ENCODE measurements at places on chromosomes 2 and 18.
A peak's percentile ranks its signal among the peaks of the same experiment; 100 is the strongest.

DNA sequence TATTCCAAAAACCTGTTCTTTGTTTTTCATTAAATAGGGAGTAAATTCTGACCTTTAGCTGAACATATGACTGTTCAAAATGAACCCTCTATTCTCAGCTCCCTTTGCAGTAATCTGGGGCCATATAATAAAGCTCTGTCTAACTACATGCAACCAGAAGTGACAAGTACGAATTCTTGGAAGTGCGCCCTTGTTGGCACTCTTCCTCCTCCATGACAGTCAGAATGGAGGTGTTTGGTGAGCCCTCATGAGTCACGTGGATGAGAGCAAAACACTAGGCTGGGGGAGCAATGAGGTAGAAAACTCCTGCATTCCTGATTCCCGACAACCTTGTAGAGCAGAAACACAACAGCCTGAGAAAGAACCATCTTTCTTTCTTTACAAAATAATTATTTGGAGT, 552.9 kb downstream of the FBXO15 start:
- DNase-seq: no peak

- DNase-seq: peak; percentile 66
Measured at GRCh38 chr2:112958428-112959108, 19.2 kb upstream of the IL36G start.

- no peak for DNase-seq
Measured at GRCh38 chr2:185919155-185919554, 180.6 kb downstream of the FSIP2 start.

DNA sequence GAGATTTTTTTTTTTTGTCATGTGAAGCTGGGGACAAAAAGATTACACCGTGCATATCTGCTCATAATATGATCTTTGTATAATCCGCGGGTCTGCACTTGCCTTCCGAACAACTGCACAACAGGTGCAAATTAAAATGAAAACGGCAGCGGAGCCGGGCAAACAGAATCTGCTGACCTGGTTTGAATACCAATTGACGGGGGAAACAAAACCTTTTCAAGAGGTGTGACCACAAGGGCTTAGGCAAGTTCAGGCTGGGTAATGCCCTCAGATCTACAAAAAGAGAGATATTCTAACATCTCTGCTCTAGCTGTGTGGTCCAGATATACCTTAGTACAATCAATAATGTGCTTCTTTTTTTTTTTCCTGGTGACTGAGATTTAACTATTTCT, 88.5 kb downstream of the ZEB2 start:
- no peak for DNase-seq

DNA sequence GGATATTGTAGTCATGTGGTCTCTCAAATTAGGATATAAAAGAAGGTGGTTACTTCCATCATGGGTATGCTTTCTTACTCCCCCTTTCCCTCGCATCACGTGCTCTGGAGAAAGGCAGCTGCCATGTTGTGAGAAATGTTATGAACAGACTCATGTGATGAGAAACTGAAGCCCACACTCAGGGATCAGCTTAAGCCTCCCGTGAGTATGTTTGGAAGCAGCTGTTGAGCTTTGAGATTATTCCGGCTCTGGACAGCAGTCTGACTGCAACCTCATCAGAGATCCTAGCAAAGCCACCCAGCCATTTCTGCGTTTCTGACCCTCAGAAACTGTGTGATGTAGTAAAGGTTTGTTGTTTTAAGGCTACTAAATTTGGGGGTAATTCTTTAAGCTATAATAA, 700.1 kb downstream of the ADCYAP1 start:
- no peak for DNase-seq

DNA sequence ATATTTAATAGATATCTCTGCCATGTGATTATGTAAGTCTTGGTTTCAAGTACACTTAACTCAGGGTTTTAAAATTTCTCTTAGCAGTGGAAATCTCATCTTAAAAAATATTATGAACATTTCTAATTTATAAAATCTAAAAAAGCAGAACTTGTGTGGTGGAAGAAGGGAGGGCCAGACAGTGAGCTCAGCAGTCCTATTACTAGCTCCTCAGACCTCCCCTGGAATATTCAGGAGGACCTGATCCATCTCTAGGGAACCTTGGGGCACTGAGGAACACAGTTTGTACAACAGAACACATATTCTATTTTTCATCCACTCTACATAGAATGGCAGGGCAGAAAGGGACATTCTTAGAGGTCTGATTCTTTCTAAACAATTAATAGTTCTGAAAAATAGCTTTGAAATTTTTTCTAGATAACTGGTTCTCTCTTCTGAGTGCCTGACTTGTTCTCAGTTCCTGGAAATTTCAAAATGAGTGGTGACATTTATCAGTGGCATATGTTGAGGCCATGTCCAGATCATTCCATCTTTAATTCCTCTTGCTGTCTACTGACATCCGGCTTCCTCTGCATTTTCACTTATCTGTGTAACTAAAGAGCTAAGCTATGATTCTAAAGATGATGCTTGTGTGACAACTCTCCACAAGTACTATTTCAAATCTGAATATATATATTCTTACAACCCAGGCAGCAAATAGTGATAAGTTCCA, 8.2 kb upstream of the MAP4K4 start:
- DNase-seq: no peak

GRCh38 chr2:96163415-96163767, 18.2 kb upstream of the DUSP2 start:
- DNase-seq: no peak

- DNase-seq: no peak
Measured at GRCh38 chr2:25276569-25277465, 64.9 kb downstream of the DNMT3A start.

DNA sequence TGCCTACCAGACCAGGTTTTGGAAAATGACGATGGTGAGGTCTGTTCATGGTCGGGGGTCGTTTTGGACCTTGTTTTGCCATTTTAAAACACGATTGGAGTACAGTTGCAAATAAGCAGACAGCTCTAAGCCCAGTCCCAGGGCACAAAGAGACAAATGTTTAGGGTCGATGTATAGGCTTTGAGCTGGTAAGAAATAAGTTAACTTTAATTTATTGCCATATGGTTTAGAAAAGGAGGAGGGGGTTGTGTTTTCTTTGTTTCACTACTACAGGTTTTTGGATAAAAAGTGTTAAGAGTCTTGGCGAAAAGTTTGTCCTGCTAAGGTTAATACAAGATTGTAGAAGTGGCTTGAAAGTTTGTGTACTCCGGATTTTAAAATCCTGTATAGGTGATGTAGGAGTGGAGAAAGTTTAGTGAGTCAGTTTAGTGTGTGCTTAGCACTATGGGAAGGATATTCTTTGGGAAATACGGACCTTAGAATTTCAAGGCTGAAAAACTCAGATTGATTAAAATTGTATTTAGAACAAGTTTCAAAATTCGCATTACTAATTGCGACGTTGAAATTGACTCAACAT, 1.3 kb downstream of the KCMF1 start:
- DNase-seq: no peak

DNA sequence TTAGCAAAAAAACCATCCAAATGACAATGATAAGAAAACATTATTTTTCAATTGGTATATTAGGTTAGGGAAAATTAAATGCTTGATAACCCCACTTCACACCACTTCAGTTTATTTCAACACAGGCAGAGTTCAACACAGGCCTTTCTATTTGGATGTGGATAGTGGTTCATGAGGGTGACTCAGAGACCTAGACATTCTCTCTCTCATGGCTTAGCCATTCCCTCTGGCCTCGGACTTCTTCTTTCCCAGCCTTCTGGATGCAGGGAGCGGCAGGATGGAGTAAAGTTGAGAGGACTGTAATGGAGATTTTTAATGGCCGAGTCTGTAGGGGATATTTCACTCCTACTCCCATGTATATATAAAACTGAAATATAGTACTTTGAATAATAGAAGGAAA, 109.7 kb downstream of the CTNNA2 start:
- DNase-seq: no peak

- no peak for DNase-seq
Measured at GRCh38 chr2:62065243-62065642, 130.7 kb upstream of the B3GNT2 start.

- DNase-seq: no peak
Measured at GRCh38 chr2:230203110-230203676, 16.6 kb downstream of the SP110 start.

- no peak for DNase-seq
Measured at GRCh38 chr2:157229572-157229971, 27.9 kb upstream of the GALNT5 start.

DNA sequence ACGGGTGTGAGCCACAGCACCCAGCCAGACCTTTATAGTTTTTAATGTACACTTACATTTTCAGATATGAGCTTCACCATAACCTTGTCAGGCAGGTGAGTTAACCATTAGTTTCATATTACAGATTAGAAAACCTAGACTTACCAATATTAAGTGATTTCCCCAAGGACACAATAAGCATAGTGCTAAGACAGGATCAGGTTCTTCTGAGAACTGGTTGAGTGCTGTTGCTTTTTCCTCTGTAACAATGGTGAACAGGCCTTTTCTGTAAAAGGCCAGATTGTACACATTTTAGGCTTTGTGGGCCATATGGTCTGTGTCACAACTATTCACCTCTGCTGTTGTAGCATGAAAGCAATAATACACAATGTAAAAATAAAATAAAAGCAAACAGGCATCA, 332.0 kb downstream of the PIK3C3 start:
- DNase-seq: no peak

DNA sequence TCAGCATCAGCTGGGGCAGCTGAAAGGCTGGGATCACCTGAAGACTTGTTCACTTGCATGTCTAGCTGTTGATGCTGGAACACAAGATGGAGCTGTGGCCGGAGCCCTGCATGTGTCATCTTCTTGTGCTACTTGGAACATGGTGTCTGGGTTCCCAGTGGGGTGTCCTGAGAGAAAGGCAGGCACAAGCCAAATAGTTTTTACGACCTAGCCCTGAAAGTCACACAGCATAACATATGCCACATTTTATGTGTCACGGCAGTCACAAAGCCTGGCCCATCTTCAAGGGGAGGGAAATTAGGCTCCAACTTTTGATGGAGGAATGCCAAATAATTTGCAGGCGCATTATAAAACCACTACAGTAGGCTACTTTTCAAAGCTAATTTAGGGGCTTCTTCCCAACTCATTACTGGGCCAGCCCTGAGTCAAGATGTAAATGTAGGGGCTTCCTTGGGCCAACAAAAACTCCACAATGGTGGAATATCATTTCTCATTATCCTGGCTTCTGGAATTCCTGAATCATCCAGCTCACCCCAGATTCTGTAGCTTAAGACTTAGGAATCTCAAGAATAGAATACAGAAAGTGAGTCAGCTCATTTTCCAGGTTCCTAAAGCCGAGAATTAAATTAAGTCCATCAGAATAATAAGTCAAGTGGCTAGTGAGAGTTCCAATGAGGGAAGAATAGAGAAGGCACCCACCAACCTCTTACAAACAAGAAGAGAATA, 543.0 kb downstream of the TNS1 start:
- DNase-seq: no peak

DNA sequence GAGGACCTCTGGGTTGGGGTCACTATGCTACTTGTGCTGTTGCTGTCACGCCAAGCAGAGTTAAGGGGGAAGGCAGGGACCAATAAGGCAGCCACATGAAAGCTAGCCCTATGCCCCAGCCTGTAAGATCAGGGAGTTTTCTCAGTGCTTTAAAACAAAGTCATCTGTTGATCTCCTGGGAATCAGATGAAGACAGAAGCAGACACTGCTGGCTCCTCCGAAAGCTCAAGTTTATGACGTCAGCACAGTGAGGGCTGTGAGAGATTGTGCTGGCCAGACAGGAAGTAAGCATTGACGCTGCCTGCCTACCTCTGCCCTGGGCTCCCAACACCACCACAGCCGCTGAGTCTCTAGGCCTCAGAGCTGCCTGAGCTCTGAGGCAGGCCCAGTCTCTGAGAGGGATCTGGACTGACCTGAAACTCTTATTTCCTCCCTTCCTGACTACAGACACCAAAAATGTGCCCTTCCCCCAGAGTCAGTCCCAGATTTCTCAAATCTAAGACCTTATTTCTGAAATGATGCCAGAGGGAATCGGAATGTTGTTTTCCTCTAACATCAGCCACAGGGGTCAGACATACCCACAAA, 118.1 kb upstream of the EPAS1 start:
- no peak for DNase-seq

- no peak for DNase-seq
Measured at GRCh38 chr2:11738589-11739436, 7.6 kb upstream of the LPIN1 start.

GRCh38 chr2:120287183-120288015, 34.7 kb downstream of the RALB start:
- peak; percentile 80 for DNase-seq

- DNase-seq: peak; percentile 24
Measured at GRCh38 chr18:6629635-6630140, 99.8 kb upstream of the ARHGAP28 start.

GRCh38 chr2:157321466-157321865, 4.2 kb downstream of the ERMN start:
- DNase-seq: no peak

DNA sequence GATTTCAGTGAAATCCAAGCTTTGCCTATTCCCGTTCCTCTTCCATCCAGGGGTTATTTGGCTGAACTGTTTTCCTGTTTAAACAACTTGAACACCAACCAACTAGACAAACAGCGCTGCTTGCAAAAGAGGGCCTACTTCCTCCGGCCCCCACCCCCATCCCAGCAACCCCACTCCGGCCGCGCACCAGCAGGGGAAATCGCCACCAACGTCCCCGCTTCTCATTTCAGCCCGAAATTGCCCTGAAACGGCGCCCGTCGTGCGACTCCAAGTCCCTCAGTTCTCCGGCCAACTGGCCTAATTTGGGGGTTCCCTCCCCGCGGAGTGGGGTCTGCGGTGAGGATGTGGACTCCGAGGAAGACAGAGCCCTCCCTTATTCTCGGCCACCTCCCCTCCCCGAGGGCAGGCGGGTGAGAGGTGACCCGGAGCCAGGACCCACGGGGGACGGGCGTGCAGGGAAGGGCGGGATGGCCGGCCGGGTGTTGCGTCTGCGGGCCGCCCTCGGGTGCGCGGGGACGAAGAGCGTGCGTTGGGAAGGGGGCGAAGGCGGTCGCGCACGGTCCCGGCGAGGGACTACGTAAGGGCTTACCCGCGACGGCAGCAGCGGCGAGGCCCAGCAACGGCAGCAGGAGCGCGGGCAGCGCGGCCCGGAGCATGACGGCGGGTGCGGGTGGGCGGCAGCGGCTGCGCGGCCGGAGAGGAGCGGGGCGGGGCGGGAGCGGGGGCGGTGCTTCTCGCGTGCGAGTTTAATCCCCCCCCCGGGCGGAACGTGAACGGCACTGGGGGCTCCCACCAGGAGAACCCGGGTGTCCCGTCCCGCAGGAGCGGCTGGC, at the start of gene CD302:
Gene CD302 (minus strand): TSS at position 666 of the 833 bp plus-strand sequence. CDS start 10 bp downstream, at position 656.
- DNase-seq: peak; percentile 48

DNA sequence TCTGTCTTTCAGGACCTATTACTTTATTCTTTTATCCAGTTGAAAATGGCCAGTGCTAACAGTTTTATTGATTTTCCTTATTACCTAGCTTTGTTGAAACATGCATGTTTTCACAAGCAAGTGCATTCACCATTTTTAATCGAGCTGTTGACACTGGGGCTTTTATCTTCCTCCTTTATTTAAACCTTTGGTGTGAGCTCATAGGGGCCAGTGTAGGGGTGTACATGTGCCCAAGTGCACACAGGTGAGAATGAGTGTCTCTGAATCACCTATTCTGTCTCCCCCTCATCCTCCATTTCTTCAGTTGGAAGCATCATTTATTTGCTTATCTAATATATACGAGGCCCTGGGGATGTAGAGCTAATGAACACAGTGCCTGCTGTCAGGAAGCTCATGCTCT, 199.1 kb downstream of the PRKCE start:
- DNase-seq: no peak
